Karpas-422 (cell line): ENCODE measurements at places on chromosomes 1 and 21.

- peak; percentile 75 for DNase-seq
These were observed 1.6 kb upstream of the CLIC4 start for GRCh38 chr1:24743404-24744211.

DNA sequence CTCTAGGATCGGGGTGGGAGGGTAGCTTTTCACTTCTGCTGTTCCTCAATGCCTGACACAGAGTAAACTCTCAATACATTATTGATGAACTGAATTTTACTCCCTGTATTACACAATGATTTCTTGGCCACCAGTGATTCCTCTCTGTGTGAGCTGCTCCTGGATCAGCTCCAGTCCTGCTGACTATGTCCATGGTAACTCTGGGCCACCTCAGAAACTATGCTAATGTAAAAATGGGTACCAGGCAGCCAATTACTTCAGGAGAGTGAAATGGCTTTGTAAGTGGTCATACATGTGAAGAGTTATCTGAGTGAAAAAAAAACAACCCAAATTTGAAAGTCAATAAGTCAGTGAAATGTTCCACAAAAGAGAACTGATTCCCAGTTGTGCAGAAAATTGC is 311.0 kb downstream of the KCNH1 start:
- DNase-seq, result no peak

- no peak for DNase-seq
These were observed 87.5 kb upstream of the KIF26B start for GRCh38 chr1:245067257-245067656.

DNA sequence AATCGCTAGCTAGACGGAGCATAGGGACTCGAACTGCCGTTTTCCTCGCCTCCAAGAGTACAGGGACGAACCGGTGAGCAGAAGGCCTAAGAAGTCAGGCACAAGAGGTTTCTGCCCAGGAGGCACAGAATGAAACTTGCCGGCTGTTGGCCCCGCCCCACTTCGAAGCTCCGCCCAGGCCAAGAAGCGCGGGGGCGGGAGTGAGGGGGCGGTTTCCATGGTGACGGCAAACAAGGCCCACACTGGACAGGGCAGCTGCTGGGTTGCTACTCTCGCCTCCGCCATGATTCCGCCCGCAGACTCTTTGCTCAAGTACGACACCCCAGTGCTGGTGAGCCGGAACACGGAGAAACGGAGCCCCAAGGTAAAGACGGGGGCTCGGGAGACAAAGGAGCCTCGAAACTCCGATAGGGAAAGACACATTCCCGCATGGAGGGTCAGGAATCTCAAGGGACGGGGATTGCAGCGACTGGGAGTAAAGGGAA is at the start of gene DNALI1:
Gene DNALI1 (plus strand): TSS at position 229 of the 485 bp plus-strand sequence. CDS start 55 bp downstream, at position 284.
- peak; percentile 74 for DNase-seq

DNA sequence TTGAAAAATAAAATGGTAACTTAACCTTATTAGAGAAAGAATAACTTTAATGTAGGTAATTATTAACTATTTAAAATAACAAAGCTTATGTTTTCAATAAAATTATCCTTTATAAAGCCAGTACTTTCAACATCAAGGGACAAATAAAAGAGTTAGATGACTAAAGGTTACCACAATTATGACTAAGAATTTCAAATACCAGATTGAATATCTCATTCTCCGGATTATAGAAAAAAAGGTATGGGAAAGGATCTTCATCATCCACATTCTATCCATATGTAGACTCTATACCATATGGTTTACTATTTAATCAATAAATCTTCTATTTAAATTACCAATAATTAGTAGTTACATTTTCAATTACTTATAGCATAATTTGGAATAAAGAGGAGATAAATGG is 62.8 kb downstream of the TOR3A start:
- no peak for DNase-seq

DNA sequence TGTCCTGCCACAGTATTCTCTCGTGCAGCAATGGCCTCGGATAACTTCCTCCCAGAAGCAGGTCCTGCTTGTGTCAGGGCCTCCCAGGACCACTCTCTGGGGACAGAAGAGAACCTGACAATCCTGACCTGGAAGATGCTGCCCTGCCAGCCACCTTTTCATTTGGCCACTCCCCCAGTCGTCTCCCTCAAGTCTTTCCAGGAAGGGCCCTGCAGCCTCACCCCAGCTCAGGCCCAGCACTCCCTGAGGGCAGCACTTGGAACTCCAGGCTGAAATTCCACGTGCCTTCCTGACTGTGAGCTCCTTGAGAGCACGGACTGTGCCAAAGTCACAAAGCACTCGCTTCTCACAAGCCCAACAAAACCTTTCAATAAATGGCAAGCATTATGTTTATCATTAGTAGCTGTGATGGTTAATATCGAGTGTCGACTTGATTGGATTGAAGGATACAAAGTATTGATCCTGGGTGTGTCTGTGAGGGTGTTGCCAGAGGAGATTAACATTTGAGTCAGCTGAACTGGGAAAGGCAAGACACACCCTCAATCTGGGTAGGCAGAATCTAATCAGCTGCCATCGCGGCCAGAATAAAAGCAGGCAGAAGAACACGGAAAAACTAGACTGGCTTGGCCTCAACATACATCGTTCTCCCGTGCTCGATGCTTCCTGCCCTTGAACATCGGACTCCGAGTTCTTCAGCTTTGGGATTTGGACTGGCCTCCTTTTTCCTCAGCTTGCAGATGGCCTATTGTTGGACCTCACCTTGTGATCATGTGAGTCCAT is 2.3 kb upstream of the CLEC20A start:
- no peak for DNase-seq

DNA sequence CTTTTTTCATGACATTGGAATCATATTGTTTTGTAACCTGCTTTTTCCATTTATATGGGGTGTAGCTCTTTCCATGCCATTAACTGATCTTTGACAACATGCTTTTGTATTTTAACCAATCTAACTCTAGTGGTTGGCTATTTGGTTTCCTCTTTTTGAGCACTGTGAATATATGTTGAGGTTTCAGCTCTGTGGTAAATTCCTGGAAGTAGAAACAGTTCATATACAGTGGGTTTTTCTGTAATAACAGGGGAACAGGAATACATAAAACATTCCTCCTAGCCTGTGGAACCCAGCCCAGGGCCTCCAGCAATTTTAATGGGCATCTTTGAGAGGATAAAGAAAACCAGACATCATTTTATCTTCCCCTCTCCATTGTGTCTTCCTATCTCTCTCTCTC is 17.4 kb downstream of the AZIN2 start:
- DNase-seq, result no peak

- DNase-seq, result no peak
These were observed 41.7 kb downstream of the CD53 start for GRCh38 chr1:110914676-110915075.

GRCh38 chr1:14462851-14463250 is 135.6 kb upstream of the KAZN start:
- no peak for DNase-seq

GRCh38 chr1:182366596-182366995 is 25.0 kb downstream of the GLUL start:
- DNase-seq, result no peak

DNA sequence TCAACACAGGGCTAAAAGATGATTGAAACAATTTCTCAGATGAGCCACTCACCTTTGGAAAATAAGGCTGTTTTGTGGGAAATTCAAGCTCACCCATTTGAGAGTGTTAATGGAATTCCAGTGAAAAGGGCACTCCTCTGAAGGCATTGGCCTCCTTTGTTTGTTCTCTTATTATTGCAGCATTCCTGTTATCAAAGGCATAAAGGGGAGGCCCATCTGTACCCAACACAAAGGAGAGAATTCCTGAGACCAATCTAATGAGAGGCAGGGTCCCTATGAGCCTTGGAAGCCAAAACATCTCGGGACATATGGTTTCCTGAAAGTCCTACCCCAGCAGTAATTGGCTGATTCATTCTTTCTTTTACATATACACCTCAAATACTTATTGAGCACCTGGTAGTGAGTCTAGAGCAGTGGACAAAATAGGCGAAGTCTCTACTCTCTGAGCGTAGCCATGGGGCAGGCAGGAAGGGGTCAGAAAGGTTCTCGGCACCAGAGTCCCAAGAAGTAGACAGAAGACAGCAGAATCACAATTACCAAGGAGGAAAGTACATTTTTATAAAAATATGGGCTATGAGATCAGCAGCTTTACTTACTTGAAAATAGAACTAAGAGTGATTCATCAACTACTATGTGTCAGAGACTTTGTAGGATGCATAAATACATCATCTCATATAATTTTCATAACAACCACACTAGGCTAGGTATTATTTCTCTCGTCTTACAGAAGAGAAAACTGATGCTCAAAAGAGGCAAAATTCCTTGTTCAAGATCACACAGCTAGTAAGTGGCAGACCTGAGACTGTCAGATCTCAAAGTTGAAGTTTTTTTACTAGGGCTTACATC is 218.7 kb downstream of the DAB1 start:
- no peak for DNase-seq
